Suppressor macrophage treated with lipopolysaccharide for 1 hour (primary cell): ENCODE measurements at places on chromosomes 7 and 10.
A peak's percentile ranks its signal among the peaks of the same experiment; 100 is the strongest.

DNA sequence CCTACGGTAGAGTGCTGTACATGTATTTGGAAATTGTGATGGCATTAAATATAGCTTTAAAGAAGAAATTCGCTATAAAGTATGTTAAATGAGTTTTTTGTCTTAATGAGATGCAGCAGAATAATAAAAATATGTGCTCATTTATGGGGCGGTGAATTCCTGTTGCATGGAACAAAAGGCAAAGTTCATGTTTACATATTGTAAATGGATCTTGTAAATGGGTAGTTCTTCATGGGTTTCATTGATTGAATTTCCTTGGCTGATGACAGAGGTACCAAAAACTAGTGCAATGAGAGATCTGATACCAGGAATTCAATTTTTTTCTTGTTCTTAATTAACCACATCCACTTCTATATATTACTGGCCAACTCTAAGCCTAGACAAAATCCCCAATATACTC lies 284.2 kb downstream of the SUGCT start:
- DNase-seq, result no peak

GRCh38 chr10:51255381-51255780 lies 181.1 kb downstream of the PRKG1 start:
- DNase-seq, result no peak

- DNase-seq, result no peak
Observed at GRCh38 chr7:68610701-68611100, 987.6 kb upstream of the AUTS2 start.

- no peak for DNase-seq
Observed at GRCh38 chr10:78179886-78180705, 146.4 kb downstream of the RPS24 start.

GRCh38 chr7:112157072-112157471 lies 49.1 kb downstream of the DOCK4 start:
- DNase-seq, result peak; percentile 65

DNA sequence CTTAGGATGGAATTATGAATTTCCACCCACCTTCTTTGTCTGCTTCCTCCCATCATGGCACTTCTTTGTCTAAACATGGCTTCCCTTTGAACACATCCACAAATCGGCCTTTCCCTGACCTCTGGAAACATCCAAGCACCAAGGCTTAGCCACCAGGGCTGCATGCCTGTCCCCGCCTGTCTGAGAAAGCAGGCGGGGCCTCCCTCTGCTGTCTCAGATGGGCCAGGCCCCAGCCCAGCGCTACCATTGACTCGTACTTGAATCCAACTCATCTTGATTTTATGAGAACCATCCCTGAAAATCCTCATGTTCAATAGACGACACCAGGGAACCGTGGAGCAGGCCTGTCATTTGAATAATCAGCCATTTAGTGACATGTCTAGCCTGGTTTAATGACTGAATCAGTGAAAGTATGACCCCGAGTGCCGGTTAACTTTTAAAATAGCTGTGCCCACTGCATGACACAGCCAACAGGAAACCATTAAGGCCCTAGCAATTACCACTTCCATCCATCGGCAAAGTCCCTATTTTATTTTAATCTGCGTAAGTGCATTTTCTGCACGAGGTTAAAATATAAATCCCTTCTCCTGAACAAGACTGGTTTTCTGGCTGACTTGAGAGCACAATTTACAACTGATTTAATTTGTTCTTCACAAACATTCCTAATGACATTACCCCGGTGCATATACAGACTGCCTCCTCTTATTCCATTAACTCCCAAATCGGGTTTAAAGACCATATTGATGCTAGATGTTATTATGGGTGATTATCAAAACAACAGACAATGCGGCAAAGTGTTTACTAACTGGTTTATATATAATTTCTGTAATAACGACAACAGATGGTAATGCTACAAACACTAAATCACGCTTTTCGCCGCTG lies 194.7 kb downstream of the BUB3 start:
- DNase-seq, result no peak

GRCh38 chr7:131166066-131166465 lies 161.6 kb upstream of the MKLN1 start:
- no peak for DNase-seq

DNA sequence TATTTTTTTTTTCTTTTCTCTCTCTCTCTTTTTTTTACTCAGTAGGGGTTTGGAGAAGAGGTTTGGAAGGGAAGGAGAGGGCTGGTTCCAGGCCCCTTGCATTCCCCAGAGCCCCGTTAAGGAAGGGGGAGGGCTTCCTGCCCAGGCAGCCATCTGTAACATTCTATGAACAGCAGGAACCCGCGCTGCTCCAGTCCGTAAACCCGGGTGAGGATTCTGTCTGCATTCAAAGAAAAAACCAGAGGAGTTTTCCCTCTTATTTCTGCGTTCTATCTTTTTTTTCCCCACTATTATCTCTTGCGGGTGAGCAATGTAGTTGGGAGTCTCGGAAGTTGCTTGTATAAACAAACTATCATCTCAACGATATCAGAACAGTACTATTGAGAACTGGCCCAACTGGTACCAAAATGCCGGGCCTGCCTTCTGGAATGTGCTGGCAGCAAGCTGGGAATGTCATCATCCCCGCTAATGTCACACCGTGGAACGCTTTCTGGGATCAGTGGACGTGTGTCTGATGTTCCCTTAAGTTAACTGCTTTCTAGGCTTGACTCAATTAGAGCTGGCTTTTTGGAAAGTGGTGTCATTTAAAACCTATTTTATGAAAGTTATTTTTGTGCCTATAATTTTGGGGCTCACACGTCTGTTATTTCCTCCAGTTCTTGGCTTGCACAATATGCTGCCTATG lies 153.1 kb upstream of the MEOX2 start:
- no peak for DNase-seq

- DNase-seq, result no peak
Observed at GRCh38 chr7:157384301-157384700, 47.5 kb downstream of the DNAJB6 start.

DNA sequence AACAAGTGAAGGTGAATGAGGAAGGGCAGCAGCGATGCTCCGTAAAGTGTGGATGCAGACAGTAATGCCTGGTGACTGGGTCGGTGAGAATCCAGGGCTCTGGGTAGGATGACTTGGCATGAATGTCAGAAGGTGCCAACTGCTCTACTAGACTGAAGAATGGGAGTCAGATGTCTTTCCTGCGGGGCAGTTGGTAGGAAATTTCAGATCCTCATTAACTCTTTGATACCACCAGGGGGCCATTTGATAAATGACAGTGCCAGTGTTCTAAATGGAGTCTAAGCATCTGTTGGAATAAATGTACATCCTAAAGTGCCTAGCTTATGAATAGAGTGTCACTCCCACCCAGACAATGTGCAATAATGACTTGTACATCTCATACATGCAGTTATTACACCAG lies 462.0 kb downstream of the GRM8 start:
- DNase-seq, result no peak

DNA sequence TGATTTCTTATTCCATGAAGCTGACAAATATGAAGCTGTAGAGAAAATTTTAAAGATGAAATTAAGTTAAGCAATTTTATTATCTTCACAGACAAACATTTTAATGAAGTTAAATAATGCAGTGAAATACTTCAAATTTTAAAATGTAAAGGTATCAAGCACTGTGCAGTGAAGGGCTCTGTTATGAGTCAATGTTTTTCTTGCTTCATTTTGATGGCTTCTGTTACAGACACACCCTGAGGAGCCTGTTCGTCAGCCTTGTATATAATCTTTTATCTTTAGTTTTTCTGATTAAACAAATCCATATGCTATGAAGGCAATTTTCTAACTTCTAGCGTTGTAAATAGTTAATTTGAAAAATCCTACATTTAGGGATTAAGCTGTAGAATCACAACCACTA lies 18.5 kb downstream of the VSTM2A start:
- DNase-seq, result no peak

GRCh38 chr7:122137251-122138077 lies 6.6 kb downstream of the AASS start:
- DNase-seq, result no peak

DNA sequence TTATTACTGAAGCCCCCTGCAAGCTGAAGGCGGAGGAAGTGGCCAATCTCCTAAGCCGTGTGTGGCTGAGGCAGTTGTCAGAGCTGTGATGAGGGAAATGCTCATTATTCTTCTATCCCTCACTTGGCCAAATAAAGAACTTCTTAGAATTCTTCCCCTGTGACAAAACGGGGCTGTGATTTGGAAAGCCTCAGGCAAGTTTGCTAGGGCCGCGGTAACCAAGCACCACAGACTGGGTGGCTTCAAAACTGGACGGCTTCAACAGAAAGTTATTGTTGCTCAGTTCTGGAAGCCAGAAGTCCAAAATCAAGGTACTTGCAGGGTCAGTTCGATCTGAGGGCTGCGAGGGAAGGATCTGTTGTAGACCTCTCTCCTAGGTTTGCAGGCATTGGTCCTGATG lies 72.3 kb upstream of the STEAP1B start:
- DNase-seq, result no peak

- DNase-seq, result peak; percentile 35
Observed at GRCh38 chr7:42274053-42274452, 37.0 kb upstream of the GLI3 start.

DNA sequence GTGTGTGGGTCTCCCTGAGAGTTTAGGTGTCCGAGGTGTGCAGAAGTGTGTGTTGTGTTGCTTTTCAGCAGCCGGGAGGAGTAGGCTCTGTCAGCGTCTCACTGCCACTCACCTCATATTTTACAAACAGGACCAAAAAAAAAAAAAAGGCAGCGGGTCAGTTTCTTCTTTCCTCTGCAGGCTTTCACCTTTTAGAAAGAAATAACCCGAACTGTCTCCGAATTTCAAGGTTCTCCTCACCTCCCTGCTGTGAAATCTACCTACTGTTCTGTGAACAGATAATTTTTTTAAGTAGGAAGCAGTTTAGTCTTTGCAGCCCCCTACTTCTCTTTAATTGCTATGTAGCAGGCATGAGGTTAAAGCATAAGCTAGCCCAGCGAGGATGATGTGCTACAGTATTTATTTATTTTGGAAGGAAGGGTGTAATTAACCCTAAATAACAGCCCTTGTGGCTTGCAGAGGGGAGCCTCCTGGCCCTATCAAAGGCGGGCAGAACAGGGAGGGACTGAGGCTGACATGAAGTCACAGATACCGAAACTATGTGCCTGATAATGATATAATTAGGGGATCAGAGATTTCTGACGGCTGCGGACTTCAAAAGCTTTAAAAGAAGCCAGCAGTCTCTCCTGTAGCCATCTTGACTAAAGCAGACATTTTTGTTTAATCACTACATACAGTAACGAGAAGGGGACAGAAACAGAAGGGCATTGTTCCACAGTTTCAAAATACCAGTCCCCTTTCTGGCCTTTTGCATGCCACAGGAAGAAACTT lies 1.6 kb downstream of the BAMBI start:
- DNase-seq, result peak; percentile 17
